ENCODE measurements at places on chromosomes 1 and 21.

GRCh38 chr1:53172426-53173128 is 24.0 kb upstream of the CPT2 start:
- no peak for DNase-seq

DNA sequence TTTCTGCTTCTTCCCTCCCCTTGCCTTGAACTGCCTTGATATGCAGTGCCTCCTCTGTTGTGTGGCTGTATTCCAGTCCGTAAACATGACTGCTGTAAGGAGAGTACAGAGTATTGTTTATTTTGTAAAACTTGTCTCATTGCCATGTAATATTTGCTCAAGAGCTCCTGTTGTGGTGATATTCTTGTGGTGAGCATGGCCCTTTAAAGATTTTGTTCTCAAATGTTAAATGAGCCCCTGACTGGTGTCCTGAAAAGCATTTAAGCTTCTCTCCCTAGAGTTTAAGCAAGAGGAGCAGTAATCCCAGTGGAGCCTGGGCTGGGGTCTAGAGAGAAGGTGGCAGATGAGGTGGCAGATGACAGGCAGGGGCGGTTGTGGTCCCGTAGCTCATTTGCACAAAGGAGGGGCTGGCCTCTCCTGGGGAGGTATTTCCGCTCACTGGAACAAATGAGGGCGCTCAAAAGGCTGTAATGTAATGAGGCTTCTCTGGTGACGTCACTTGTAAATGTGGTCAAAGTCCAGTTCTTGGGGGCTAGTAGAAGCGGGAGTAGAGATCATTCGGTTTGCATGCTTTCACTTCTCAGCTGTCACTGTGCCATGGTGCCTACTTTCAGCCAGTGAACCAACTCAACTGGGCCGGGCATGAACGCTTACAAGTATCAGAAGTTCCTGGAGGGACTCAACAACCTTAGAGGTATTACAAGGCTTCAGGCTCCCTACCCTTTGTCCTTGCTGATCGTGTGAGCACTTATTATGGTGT is 46.0 kb upstream of the MACF1 start:
- no peak for DNase-seq

GRCh38 chr1:230907472-230908205 is 39.3 kb upstream of the C1orf198 start:
- DNase-seq = no peak

GRCh38 chr1:221392453-221392852 is 349.4 kb downstream of the DUSP10 start:
- no peak for DNase-seq

- no peak for DNase-seq
Measured at GRCh38 chr1:44684525-44684924, 10.0 kb downstream of the ARMH1 start.

DNA sequence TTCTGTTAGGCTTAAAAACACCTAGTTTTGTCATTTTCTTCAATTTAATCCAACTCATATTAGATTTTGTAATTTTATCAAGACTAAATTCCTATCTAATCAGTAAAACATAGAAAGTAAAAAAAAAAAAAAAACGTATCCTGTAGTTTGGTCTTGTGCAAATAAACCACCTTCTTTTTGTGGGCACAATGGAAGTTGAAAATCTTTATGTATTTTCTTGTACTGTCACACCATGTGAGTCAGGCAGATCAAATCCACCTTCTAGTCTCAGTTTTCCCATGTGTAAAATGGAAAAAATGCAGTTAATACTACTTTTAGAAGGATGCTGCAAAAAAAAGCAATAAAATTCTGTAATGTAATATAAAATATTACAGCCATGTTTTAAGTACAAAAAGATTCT is 129.8 kb downstream of the CYYR1 start:
- DNase-seq = no peak

- DNase-seq = no peak
Measured at GRCh38 chr21:45359451-45360217, 45.3 kb upstream of the COL18A1 start.

DNA sequence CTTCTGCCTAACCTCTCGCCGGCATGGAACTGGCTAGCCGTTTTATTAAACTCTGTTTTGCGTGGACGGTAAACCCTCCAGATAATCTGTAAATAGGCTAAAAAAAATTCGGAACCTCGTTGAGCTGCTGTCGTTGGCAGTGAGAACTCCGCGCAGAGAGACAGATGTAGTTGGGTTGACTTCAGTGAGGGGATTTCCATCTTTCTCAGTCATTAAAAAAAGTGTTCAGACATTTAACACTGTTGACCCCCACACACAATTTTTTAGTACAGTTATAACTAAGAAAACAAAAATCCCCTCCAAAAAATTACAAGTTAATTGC is 464 bp downstream of the PARK7 start:
- DNase-seq = no peak

- DNase-seq = peak; percentile 68
Measured at GRCh38 chr1:36187800-36188593, 32.0 kb downstream of the MAP7D1 start.

DNA sequence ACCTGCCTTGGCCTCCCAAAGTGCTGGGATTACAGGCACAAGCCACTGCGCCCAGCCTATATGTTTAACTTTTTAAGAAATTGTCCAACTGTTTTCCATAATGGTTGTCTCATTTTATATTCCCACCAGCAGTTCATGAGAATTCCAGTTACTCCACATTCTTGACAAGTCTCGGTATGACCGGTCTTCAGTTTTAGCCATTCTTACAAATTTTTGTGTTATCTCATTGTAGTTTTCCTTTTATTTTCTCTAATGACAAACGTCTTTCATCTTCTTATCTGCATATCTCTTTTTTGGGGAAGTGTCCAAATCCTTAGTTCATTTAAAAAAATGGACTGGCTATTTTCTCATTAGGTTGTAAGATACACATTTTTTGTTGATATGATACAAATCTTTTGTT is 132.5 kb downstream of the HS2ST1 start:
- DNase-seq = no peak

DNA sequence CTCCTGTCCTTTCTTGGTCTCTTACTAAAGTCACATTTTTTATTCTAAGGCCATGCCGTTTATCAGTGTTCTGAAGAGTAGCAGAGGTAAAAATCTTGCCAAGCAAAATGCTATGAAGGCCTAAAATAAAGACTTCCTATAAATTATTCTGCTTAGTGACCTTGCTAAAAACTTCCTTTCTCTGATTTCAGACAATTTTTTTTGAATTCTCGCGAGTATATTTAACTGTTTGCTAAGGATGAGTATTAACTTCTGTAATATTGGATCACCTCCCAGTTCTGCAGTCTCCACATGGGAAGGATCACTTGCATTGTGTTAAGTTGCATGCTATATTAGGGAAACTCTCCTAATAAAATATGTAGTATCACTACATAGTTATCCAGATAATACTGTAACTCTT is 123.4 kb upstream of the SNX7 start:
- DNase-seq = no peak

- no peak for DNase-seq
Measured at GRCh38 chr1:232986527-232986922, 36.1 kb downstream of the NTPCR start.

DNA sequence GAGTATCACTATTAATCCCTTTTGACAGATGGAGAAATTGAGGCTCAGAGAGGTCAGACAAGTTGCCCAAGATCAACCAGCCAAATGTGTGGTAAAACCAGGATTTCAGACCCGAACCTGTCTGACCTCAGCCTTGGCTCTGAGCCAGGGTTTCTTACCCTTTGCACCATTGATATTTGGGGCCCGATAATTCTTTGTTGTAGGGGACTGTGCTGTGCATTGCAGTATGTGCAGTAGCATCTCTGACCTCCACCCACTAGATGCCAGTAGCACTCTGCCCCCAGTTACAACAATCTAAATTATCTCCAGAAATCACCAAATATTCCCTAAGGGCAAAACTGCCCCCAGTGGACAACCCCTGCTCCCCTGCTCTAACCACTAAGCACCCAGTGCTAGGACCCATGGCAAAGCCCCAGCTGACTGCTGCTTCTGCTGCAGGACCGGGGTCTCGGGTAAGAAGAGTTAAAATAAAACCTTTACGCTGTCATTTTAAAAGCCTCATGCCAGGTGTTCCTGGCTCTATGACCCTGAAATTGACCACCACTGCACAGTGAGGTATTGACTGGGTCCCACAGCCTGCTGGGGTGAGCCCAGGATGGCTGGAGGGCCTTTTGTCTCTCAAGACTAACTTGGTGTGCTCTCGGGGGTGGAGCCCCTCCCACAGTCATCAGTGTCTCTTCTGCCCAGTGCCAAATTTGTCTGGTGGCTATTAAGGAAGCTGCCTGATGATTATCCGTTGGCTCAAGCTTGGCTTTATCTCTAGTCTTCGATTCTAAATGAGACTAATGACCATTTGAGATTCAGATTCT is 5.6 kb upstream of the MAN1C1 start:
- DNase-seq = no peak

Data from activated T-helper 1 cell treated with Interleukin-2 at 50 U/mL for 16 hours (primary cell).